IMR-90 (cell line): ENCODE measurements at places on chromosomes 1 and 21. TPM values are rescaled to one million over a fixed set of nuclear protein-coding genes. Genes with fewer than 3 reads are reported as not detected.

DNA sequence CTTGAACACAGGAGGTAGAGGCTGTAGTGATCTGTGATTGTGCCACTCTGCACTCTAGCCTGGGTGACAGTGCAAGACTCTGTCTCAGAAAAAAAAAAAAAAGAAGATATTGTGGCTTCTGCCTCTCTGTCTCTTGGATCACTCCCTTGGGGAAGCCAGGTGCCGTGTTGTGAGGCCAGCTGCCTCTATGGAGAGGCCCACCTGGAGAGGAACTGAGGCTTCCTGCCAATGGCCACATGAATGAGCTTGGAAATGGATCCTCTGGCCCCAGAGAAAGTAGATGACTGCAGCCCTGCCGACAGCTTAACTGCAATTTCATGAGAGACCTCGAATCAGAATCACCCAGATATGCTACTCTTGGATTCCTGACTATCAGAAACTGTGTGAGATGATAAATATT is 19.7 kb upstream of the AK2 start:
- DNase-seq: no peak

DNA sequence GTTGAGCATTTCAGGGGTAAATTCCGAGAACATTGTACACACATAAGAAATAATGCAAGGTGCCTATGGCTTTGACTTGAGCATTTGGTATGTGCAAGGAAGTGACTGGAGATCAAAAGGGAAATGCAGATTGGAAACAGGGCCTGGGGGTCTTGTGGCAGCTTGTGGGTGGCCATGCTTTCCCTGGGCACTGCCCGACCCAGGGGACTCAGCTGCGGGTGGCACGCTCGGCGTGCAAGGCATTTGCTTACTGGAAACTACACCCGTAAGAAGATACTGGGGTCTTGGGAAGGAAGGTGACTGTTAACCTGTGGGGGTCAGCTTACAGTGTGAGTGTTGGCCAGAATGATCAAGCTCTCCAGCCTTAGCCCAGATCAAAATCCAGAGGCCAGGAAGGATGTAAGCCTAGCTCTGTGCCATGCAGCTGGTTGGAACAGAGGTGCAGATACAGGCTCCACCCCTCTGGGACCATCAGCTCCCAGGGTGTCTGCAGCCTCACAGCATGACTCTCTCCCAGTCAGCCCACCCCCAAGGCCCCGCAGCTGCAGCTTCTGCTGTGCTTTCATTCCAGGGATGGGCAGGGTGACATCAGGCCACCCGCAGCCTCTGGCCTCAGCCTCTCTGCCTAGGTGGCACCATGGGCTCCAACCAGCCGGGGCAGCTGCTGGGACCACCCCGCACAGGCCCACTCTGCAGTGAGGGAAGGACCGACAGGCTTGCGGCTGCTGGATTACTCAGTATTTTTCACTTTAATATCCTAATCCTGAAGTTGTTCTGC is 55.1 kb downstream of the KIF26B start:
- DNase-seq: no peak

G0S2 gene
- 0.36 and 1.9 TPM in 2 replicates for total RNA-seq

C1orf115 gene
- under 0.01 and 0.18 TPM in 2 replicates for total RNA-seq

- no peak for DNase-seq
Measured at GRCh38 chr1:200626853-200627534, 6.4 kb upstream of the KIF14 start.

CTTNBP2NL gene
- total RNA-seq: 22.0 and 31.7 TPM in 2 replicates

DNA sequence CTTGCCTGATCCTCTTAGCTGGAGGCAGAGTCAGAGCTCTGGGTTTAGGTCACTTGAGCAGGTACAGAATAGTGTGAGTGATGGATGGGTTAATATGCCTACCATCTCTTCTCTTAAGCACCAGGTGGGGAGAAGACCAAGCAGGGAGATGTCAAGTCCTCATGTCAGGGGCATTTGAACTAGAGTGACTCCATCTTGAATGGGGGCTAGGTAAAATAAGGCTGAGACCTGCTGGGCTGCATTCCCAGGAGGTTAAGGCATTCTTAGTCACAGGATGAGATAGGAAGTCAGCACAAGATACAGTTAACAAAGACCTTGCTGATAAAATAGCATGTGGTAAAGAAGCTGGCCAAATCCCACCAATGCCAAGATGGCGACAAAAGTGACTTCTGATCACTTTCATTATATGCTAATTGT is 77.4 kb upstream of the BTG3 start:
- DNase-seq: no peak

LIPI gene
- total RNA-seq: not detected in 2 replicates

C1orf53 gene
- total RNA-seq: 4.2 and 4.8 TPM in 2 replicates

DNA sequence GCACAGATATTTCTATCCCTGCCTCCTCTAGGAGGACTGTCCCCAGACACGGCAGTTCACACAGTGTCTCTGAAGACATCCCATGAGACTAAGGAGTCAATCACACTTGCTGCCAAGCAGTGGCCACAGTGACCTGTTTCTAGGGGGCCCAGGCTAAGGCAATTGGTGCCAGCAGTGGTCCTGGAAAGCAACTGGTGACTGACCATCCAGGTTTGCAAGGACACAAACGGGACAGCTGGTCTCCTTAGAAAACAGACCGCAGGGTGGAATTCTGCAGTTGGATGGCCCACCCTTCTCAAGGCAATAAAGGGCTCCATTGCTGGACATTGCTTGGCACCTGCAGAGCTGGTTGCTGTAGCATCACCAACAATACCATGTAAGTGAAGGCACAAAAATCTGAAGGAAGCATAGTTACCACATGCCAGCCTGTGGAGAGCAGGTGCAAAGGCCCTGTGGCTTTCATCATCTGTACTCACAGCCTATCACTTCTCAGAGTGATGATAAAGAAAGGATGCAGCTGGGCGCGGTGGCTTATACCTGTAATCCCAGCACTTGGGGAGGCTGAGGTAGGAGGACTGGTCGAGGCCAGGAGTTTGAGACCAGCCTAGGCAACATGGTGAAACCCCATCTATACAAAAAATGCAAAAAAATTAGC is 81.5 kb downstream of the STUM start:
- no peak for DNase-seq

CHAF1B gene
- 4.5 and 4.7 TPM in 2 replicates for total RNA-seq

PTPN7 gene
- total RNA-seq: not detected in 2 replicates

DNA sequence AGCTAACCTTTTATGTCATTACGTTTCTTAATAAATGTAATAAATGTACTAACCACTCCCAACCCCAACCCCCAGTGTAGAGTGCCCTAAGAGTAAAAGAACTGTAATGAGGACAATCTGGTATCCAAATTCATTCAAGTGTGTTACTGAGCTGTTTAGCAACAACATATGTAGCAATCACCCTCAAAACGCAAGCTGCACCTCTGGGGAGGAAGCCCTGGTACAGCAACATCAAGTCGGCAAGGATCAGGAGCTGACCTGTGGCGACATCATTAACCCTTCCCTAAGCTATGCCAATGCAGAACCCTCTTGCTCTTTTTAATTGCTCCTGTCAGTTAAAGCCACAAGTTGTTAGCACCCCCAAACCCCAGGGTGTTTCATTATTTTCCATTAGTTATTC is 47.1 kb downstream of the STX6 start:
- no peak for DNase-seq

CD1B gene
- total RNA-seq: not detected in 2 replicates

GRCh38 chr1:37677808-37678207 is 14.5 kb upstream of the CDCA8 start:
- no peak for DNase-seq

EFCAB7 gene
- total RNA-seq: 2.3 and 6.7 TPM in 2 replicates

SPRR5 gene
- total RNA-seq: not detected in 2 replicates

ORC1 gene
- 9.7 and 10.6 TPM in 2 replicates for total RNA-seq

DNA sequence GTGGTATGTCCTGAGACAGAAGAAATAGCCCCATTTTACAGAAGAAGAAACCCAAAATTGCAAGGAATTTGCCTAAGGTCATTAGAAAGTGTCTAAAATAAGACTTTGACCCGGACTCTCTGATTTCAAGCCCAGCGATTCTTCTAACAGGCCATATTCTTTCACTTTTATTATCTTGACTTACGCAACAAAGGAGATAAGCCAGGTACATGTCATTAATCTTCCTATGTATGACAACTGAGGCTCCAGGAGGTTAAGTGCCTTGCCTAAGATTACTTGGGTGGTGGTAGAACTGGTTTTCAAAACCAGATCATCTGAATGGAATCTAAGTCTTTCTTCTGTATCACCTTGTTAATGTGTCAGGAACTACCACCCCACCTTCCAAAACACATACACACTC is 124.3 kb downstream of the PBX1 start:
- DNase-seq: no peak

DNA sequence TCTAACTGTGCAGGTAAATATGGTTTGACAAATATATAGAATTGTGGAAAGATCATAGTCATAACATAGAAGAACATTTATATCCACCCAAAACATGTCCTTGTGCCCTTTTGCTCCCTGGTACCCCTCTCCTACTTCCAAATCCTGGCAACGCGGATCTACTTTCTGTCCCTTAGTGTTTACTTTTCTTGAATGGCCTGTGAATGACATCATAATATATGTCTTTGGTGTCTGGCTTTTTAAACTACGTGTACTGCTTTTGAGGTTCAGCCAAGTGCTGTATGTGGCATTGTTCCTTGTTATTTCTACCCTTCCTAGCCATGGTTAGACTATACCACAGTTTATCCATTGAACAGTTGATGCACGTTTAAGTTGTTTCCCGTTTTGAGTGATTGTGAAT is 155.6 kb downstream of the SDCCAG8 start:
- no peak for DNase-seq
